ENCODE measurements at places on chromosomes 16 and 17.

GRCh38 chr16:30649725-30650368 lies 913 bp upstream of the PRR14 start:
- DNase-seq: peak; percentile 46

GRCh38 chr16:27326738-27327585 lies 13.2 kb downstream of the IL4R start:
- DNase-seq: peak; percentile 28

- DNase-seq: no peak
Measured at GRCh38 chr17:4161967-4162305, 18.9 kb downstream of the CYB5D2 start.

GRCh38 chr17:511001-511698 lies 158.5 kb upstream of the RPH3AL start:
- no peak for DNase-seq

DNA sequence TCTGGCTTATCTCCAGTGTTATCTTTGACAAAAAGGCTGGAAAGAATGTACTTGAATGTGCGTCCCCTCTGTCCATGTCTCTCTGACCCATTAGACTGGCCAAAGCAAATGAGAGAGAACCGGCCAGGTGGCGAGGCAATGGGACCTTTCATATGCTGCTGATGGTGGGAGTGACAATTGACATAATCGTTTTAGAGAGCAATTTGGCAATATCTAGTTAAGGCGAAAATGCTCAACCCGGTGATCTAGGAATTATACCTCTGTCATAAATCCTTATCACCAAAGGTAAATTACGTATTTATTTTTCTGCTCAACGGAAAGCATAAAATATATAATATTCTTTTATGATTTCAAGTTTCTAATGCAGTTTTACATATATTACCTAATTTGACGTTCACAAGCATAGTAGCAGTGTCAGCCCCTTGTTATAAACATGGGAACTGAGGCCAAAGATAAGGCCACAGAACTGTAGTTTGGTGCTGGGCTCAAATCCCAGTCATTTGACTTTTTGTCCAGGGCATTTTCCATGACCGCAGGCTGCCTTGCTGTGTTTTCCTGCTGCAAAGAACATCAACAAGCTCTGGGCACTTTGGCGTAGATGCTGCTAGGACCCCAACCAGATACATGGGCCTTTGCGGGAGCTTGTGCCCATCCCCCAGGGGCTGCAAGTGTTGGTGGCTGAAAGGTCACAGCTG lies 14.7 kb upstream of the SDK2 start:
- no peak for DNase-seq

- no peak for DNase-seq
Measured at GRCh38 chr16:48914070-48914469, 304.1 kb upstream of the N4BP1 start.

DNA sequence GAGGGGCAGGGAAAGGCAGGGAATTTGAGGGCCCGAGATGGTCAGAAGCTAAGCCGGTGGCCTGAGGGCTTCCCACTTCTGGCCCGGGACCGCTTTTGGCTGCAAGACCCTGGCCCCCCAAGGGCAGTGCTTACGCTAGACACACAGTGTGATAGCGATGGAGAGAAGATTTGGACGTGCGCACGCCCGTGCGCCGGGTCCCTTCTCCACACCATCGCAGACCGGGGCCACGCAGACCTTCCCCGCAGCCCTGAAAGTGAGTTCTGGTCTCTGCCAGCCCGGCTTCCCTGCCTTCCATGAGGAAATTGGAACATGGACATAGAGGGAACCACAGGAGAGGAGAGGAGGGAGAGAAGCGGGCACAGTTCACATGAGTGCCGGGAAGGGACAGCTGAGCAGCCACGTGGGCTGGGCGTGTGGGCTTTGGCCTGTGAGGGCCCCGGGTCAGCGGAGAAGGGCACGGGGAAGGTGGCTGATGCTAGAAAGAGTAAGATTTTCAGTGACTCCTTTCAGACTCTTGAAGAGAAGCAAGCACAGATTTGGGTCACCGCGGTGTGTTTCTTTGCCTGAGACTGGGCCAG lies 23.8 kb downstream of the ZFPM1 start:
- no peak for DNase-seq

DNA sequence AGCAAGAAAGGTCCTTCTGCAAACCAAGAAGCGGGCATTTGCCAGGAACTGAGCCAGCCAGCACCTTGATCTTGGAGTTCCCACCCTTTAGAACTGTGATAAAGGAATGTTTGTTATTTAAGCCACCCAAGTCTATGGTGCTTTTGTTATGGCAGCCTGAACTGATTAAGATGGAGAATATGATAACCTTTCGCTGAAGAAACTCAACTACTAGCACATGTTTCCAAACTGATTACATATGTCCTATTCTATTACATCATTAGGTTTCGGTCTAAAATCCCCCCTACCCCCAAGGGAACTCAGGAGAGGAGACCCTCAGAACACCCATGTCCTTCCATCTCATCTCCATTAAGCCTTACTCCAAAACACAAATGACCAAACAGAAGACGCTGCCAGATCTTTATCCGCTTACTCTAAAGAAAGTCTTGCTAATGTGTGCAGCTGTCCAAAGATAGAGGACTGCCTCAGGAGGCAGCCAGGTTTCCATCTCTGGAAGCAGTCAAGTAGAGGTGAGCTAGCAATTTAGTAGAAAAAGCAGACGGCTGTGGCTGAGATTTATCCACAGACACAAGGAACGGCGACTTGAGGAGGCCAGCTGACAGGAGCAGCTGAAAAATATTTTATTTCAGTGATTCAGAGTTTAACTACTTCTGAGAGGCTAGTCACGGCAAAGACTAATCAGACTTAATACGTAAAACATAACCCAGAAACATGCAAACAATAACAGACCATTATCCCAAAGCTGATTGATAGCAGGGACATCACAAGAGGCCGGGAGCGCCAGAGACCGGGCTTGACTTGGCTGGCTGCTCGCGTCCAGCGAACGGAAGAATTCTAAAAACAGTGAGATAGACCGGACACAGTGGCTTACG lies 611.4 kb upstream of the CDH5 start:
- DNase-seq: no peak

DNA sequence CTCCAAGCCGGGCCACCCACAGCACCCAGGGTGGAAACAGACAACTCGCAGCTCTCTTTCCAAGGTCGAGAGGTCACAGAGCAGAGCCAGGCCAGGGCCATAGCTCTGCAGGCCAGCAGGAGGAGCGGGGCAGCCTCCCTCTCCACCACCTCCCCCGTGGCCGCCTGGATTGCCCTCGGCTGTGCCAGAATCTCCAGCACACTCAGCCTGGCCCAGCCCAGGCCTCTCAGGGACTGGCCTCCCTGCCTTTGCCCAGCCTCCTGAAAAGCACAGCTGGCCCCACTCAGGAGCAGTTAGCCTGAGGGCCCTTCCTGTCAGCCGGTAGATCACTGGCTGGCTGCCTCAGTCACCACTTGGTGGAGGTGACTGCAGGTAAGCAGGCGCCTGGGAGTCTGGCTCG lies 85.8 kb upstream of the SEC14L1 start:
- no peak for DNase-seq

GRCh38 chr17:50934672-50935220 lies 68.6 kb upstream of the TOB1 start:
- no peak for DNase-seq

DNA sequence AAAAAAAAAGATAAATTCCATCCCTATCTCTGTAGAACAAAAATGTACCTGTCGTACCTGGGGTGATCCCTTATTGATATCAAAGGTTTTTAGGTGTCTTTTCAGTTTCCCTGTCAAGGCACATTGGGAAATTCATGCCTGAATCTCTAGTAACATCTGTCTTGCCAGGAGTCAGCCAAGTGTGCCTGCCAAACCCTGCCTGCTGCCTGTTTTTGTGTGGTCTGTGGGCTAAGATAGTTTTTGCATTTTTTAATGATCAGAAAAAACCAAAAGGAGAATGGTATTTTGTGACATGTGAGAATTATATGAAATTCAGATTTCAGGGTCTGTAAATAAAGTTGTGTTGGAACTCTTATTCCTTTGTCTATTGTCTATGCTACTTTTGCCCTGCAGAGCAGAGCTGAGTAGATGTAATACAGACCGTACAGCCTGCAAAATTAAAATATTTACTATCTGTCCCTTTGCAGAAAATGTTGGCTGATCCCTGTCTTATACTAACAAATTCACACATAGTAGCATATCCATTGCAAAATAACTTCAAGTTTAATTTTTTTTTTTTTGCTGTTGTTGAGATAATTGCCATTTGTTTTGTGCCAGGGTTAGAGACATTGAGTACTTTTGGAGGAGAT lies 13.0 kb upstream of the CHP2 start:
- no peak for DNase-seq

DNA sequence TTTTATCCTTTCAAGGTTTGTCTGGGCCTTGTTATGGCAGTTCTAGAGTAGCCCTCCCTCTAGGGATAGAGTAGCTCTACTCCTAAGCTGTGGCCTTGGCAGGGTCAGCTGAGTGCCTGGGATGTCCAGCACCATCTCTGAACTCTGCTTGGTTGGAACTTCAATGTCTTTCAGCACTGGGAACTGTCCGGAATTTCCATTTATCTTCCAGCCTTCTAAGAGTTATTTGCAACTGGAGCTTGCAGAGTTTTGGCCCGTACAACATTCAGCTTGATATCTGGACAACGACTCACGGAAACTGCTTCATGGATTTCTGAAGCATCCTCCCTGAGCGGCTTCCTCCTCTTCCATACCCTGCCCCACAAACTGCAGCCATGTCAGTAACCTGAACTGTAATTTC lies 22.9 kb downstream of the MMD start:
- DNase-seq: no peak

DNA sequence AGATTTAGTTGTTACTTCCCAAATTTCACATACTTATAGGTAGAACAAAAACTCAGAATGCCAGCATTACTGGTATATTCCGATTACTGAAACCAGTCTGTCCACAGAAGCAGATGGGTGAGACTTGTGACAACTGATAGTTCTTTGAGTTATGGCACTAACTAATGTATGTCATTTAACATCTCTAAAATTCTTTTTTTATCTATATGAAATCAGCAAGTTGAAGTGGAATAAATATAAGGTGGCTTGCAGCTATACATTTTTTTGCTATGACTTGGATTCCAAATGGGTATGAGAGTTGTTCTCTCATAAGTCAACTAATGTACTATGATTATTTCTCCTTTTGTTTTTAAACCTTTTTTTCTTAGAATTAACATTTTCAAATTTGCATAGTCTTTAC lies 69.1 kb downstream of the VMP1 start:
- DNase-seq: no peak

GRCh38 chr16:29876217-29876593 lies 13.2 kb upstream of the CDIPT start:
- peak; percentile 5 for DNase-seq

DNA sequence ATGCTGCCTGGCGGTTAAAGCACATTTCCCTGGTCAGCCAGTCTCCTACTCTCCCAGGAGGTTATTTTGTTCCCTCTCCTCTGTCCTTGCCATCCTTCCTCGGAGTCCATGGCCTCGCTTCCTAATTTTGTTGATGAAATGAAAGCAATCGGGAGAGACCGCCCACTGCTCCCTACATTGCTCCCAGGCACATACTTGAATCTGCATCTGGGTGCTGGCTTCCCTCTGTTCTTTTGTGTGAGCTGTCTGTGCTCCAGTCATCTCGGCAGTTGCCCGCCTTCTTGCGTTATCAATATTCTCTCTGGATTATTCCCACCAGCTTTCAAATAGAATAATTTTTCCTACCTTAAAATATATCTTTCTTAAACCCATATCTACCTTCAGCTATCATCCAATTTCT lies 11.1 kb downstream of the KRT23 start:
- no peak for DNase-seq

- no peak for DNase-seq
Measured at GRCh38 chr17:73030501-73030921, 62.0 kb downstream of the SLC39A11 start.

DNA sequence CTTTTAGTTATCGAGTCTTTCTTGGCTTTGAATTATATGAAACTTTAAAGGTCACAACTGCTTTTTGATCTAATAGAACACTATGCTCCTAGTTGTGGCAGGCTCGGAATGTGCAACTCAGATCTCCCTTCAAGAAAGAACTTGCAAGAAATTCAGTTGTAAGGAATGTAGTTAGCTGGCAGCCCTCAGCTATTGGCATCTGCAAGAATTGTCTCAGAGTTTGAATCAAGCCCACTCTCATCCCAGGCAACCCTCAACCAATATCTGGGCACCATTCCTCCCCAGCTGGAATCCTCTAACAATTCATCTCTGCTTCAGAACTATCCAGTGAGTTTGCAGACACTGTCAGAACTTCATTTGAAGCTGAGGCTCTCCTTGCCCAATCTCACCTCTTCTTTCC lies 447.2 kb downstream of the KIF2B start:
- no peak for DNase-seq

- DNase-seq: no peak
Measured at GRCh38 chr16:31461921-31462804, 2.9 kb downstream of the ARMC5 start.

GRCh38 chr16:47079860-47080259 lies 63.9 kb downstream of the NETO2 start:
- DNase-seq: no peak

GRCh38 chr17:44293509-44294226 lies 14.7 kb upstream of the RUNDC3A start:
- DNase-seq: no peak

- no peak for DNase-seq
Measured at GRCh38 chr17:27810211-27810901, 10.0 kb upstream of the NOS2 start.

GRCh38 chr16:89307421-89307805 lies 89.9 kb downstream of the ZNF778 start:
- DNase-seq: no peak

GRCh38 chr17:69913616-69914015 lies 161.4 kb upstream of the KCNJ16 start:
- no peak for DNase-seq

- peak; percentile 56 for DNase-seq
Measured at GRCh38 chr16:22353191-22353919, 21.1 kb downstream of the CDR2 start.

GRCh38 chr16:28923231-28923587 lies 1.8 kb downstream of the RABEP2 start:
- no peak for DNase-seq

DNA sequence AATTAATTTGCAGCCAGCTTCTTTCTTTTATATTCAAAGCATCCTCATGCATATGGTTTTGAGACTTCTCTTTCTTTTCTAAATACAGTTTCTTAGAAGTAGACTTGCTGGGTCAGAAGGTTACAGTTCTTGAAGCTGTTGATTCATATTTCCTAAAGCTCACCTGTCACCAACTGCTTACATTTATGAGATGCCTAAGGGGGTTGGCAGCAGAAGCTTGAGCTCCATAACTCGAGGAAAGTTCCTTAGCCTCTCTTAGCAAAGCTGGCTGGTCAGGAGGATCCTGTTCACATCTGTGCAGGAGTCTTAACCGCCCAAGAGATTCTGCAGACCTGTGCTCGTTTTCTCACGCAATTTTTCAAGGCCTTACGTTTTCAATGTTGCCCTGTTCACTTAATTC lies 218.8 kb downstream of the SNX29 start:
- no peak for DNase-seq

GRCh38 chr17:44159519-44160210 lies 10.8 kb upstream of the ASB16 start:
- DNase-seq: peak; percentile 27

DNA sequence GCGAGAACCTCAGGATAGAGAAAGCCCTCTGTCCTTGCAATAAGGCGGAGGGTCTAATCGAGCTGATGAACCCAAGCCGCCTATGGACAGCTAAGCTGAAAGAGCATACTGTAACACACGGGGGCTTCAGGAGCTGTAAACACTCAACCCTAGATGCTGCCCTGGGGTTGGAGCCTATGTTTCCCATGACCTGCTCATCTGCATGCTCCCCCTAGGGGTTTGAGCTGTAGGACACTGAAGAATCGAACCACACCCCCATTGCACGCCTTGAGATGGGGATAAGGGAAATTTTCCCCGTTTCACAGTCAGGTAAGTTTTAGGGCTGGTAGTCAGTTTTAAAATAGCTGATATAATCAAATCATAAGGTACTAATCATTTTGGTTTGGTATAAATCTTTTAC lies 675.6 kb upstream of the CDH8 start:
- no peak for DNase-seq

Data from CD4-positive, alpha-beta T cell treated with Interleukin-4 for 1 hour (primary cell).